T-helper 17 cell (primary cell): ENCODE measurements at places on chromosomes 6 and 20. TPM values are rescaled to one million over a fixed set of nuclear protein-coding genes. Genes with fewer than 3 reads are reported as not detected.

The TMX4 gene
- total RNA-seq: 58.8 TPM

DNA sequence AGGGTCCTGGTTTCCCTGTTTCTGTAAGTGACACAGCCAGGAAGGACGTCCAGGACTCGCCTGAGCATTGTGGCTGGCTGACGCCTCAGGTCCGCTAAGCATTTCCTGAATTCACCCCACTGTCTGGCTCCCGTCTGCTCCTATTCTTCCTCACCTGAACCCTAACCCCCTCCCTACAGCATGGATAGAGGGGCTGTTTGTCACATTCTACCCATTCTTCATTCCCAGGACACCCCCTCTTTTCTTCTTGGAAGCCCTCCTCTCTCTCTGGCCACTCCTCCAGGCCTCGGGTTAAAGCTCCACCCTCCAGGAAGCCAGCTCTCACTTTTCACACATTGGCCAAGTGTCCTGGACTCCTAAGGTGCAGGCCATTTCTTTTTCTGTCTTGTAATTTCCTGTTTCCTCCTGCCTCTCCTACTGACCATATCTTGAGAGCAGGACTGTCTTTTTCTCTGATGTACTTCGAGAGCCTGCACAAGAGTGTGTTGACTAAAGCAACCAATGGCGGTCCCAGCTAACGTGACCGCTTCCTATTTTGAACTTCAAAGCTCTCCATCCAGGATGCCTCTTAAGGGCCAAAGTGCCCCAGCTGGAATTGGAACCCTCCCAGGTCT is 24.2 kb upstream of the MYMX start:
- no peak overlapping the region for H3K27ac ChIP-seq
- DNase-seq: no peak
- H3K4me3 ChIP-seq: no peak overlapping the region
- peaks cover 2% of the 10 kb centered on the region for H3K4me1 ChIP-seq
- H3K27me3 ChIP-seq: peaks cover 29% of the 10 kb centered on the region

The OTOR gene
- not detected for total RNA-seq

The GFRAL gene
- not detected for total RNA-seq

The SLC17A1 gene
- total RNA-seq: 0.52 TPM

- H3K27ac ChIP-seq: no peak overlapping the region
- H3K27me3 ChIP-seq: peaks cover 20% of the 10 kb centered on the region
- H3K4me1 ChIP-seq: no peaks in the 10 kb centered on the region
- peaks cover 2% of the 10 kb centered on the region for H3K36me3 ChIP-seq
Observed at GRCh38 chr20:50023116-50023805, 40.5 kb downstream of the SNAI1 start.

The TTI1 gene
- 15.5 TPM for total RNA-seq

DNA sequence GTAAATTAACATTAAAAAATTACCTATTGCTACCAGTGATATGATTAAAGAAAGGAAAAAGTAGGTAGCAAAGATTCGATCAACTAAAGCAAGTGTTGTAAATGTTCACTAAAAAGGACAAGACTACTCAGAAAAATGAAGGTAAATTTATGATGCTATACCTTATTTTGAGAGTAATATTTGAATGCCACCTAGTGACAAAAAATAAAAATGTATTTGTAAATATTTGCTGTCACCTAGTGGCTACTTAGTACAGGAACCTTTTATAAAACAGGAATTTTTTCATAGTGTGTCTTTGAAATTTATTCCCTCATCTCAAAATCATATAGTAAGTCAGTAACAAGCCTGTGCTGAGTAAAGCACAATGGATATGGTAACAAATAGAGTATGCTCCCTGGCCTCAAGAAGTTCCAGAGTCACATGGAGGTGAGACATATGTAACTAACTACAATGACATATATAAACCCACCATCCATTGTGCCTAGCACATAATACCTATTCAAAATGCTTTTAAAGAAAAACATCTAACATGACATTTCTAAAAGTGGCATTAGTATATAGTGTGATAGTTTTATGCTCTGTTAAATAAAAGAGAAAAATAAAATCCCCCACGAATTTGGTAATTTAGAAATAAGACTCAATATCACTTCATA is 193.1 kb upstream of the SIM1 start:
- no peaks in the 10 kb centered on the region for H3K27me3 ChIP-seq
- no peaks in the 10 kb centered on the region for H3K36me3 ChIP-seq
- no peak overlapping the region for H3K27ac ChIP-seq
- peaks cover under 1% of the 10 kb centered on the region for H3K4me1 ChIP-seq
- no peak overlapping the region for H3K4me3 ChIP-seq
